Hypothalamus (tissue), 51 donors: ENCODE measurements at places on chromosomes 11 and 22.

GRCh38 chr22:42509548-42509947, 10.0 kb downstream of the RRP7A start:
- no peak for DNase-seq

DNA sequence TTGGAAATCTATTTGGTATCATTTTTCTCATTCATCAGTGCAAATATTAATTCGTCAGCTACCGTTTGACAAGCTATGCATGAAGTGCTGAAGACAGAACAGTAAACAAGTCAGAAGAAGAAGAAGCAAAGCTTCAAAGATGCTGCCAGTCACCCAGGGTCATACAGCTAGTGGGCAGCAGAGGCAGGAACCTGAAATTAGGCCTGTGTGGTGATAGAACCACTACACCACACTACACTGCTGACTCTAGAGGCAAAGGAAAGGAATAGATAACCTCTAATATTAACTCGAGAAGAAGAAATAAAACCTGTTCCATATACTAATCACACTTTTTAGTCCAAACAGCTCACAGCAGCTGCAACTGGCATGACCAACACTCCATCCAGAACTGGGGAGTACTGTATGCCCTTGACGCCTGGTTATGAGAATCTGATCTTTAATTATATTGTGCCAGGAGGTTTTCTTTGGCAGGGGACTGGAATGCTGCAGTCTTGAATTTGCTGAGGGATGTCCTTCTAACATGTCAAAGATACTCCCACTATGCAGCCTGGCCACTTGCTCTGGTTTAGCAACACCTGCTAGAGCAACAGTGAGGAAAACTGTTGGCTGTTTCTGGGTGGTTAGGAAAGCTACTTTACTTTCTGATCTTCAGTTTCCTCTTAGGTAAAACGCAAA, 73.0 kb downstream of the PAK1 start:
- DNase-seq: no peak

DNA sequence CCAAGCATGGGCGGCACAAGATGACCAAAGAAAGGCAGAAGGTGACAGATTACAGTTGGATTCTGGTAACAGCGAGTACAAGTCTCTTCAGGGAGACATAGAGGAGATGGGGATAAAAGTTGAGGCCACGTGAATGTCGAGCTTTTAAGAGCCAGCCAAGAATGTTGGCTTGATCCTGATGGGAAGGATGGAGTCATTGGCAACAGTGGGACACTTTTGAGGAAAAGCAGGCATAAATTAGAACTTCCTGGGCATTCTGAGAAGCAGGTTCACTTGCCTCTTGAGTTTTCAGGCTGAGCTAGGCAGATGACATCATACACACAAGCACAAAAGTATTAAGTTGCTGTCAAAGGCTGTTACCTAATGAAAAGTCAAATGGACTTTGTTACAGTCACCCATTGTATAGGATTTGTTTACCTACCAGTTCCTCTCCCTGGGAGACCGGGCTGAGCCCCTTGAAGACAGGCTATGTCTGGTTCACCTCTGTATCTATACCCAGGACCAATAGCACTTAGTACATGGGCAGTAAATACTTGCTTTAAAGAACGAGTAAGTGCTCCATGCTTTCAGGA, 41.1 kb downstream of the TNRC6B start:
- DNase-seq: no peak

DNA sequence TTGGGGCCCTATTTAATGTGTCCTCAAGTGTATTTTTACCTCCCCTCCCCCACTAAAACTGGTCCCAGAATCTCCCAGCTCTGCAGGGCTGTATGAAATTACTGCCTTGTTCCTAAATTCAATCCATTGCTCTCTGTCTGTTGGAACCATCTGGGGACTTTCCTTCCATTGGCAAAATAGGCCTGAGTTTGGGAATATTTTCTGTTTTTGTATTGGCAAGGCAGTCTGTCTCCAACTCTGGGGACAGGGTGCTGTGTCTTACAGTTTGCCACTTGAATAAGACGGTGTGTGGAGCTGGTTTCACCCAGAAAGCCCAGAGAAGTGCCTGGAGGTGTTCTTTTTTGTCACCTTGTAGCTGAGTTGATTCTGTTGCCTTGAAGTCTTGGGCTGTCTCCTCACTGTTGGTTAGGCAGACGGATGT, 1.3 kb downstream of the PACS1 start:
- DNase-seq: no peak

DNA sequence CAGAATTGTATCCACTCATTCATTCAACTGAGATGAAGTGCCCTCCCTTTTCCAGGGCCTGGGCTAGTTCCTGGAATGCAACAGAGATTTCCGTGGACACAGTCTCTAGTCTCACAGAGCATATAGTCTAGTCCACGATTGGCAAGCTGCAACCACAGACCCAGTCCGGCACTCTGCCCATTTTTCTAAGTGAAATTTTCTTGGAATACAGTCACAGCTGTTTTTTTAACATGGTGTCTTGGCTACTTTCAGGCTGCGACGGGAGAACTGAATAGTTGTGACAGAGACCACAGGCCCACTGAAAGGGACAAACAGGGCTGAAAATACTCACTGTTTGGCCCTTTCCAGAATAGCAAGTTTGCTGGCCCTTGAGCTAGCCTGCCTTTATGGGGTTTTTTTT, 29.2 kb downstream of the ALG12 start:
- peak; percentile 9 for DNase-seq

DNA sequence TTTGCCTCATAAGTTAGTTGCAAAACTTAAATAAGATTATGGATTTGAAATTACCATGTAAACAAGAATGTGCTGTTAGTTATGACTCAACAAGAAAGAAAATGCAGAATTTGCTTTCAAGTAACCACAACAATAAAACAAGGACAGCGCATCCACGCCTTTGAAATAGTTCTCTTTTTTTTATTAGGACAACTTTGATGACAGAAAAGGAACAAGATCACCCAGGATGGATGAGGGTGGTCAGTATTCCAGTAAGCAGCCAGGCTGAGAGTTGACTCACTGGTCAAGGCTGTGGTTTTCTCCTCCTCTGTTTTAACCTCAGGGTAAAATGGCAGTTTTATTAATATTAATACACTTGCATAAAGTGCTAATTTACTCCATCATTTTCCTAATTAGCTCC, 544.4 kb downstream of the OPCML start:
- no peak for DNase-seq
